Stimulated activated CD8-positive, alpha-beta memory T cell treated with anti-CD3 and anti-CD28 coated beads, Interleukin-15, amount 100 ng/mL, for 24 hours (primary cell): ENCODE measurements at places on chromosomes 16 and 17.

DNA sequence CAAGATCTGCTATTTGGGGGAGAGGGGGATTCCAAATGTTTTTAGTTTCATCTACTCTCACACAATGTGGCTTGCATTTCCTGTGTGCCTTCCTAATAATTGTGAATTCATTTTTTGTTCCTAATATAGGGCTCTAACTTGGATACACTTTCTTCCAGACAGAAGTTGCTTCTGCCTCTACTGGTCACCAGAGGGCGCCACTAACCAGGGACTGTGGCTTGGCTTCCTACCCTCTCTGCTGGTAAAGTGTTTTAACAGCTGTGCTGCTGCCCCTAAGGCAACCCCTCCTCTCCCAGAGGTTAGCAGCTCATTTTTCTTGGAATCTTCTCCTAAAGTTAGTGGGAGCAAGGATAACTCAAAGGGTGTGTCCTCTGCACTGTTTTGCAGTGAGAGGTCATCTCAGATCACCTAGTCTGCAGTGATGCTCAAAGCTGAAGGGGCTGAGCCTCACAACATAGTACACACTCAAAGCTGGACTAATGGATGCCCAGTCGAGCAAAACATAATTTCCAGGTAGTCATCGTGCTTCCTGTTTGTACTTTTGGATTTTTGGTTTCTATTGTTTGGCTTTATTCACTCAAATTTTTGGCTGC lies 5.0 kb upstream of the PRSS54 start:
- DNase-seq: no peak

GRCh38 chr16:8611886-8612600 lies 9.5 kb upstream of the METTL22 start:
- no peak for DNase-seq

DNA sequence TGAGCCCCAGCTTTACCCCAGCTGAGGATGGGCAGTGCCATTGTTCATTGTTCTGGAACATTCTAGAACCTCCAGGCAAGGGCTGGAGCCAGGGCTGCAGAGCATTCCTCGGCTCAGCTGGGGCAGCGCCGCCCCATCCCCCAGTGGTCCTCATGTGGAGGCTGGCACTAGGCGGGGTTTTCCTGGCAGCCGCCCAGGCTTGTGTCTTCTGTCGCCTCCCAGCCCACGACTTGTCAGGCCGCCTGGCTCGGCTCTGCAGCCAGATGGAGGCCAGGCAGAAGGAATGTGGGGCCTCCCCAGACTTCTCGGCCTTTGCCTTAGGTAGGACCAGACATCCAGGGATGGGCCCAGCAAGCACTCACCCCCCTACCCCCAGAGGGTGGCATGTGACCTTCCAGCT lies at the start of gene TMEM95:
Gene TMEM95 (plus strand): TSS at position 104 of the 400 bp plus-strand sequence. CDS start 49 bp downstream, at position 153.
- no peak for DNase-seq

- no peak for DNase-seq
These were observed 1.4 kb downstream of the ZSWIM7 start for GRCh38 chr17:15998031-15998562.

DNA sequence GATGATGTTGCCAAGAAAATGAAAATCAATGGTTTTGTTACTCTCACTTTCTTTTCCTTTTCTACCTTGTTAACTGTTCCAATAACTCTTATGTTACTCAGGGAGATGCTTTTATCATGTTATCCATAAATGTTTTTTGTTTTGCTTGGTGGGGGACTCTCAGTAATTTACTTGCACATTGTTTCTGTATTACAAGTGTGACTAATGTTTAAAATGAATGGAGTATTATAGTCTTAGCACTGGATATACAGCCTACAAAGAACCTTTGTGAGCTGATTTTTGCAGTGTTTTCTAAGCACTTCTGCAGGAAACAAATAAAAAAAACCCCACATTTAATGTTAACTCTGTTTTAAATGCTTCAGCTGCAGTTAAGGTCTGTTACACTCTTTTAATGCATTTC lies 12.1 kb downstream of the VMP1 start:
- no peak for DNase-seq

- no peak for DNase-seq
These were observed 116.0 kb downstream of the SNX29 start for GRCh38 chr16:12092544-12092921.

DNA sequence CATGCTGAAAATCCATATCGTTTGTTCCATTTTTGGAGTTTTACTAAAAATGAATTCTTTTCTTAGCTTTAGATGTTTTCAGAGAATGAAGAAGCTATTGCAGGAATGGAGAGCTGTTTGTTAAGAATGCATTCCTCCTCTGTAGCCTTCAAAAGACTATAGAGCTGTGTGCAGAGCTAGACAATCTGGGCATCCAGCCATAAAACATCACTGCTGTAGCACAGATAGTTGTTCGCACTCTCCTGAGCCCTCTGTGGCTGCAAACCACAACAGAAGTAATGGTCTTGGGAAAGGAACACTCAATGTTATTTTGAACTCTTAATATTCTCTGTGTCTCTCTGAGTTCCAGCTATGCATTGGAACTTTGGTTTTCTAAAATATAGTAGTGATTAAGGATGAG lies 4.9 kb downstream of the TNRC6C start:
- DNase-seq: no peak

GRCh38 chr17:49894761-49895160 lies 46.9 kb upstream of the TAC4 start:
- no peak for DNase-seq

DNA sequence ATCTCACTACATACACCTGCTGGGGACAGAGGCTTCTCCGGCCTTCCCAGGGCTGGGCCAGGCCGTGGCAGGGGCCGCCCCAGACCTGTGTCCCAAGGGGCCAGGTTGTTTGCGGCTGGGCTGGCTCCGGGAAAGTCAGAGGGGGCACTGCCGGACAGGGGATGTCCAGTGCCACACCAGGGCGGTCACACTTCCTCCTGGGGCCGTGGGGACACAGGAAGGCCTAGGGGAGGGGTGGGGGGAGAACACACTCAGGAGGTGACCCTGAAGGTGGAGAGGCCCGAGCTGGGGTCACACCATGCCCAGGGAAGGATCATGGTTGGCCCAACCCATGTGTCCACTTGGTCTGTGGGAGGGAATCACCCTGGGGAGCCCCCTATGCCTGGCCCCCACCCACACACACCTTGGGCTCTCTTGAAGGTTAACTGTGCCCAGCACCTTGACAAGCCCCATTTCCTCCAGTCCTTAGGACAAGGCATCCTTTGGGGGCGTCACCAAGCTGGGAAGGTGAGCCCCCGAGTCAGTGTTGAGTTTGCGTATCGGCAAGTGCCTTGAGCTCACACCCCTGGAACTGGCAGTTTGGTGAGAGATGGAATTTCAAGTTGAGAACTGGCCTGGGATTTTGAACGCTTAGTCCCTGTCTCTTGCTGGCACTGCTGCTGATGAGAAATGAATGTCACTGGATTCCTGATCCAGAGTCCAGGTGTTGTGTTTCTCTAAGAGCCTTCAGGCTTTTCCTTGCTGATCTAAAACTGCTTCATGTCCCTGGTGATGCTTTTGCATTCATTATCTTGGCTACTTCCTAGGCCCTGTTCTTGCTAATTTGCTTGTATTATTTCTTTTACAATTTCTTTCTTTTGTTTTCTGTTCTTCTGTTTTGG lies 7.7 kb upstream of the ACTG1 start:
- no peak for DNase-seq
